ENCODE measurements at places on chromosomes 11 and 22. TPM values are rescaled to one million over a fixed set of nuclear protein-coding genes. Genes with fewer than 3 reads are reported as not detected.

- no peak for DNase-seq
These were observed at the start of gene VSTM5 for GRCh38 chr11:93850594-93851018. Gene VSTM5, minus strand, starts transcription at chr11:93850618. Its CDS starts 116 bp downstream, at chr11:93850502.

DNA sequence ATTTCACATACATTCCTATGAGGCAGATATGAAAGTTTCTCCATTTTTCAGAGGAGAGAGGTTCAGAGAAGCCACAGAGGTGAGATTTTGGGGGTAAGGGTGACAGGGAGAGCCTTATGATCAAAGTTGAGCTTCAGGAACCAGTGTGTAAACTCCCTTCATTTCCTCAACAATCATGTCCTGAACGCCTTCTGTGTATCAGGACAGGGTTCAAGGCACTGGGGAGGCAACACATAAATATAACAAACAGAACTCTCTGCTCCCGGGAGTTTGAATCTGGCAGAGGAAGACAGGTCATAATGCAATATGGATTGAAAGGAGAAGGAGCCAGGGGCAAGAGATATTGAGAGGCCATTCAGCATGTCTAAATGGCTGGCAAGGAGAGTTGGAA, 28.0 kb downstream of the AMOTL1 start:
- DNase-seq = no peak

The DDI1 gene
- not detected for total RNA-seq

- no peak for DNase-seq
These were observed 66.7 kb upstream of the CAPRIN1 start for GRCh38 chr11:33984682-33985389.

GRCh38 chr11:30914143-30914762, 328.1 kb upstream of the MPPED2 start:
- DNase-seq = peak; percentile 56

The PANX3 gene
- not detected for total RNA-seq

DNA sequence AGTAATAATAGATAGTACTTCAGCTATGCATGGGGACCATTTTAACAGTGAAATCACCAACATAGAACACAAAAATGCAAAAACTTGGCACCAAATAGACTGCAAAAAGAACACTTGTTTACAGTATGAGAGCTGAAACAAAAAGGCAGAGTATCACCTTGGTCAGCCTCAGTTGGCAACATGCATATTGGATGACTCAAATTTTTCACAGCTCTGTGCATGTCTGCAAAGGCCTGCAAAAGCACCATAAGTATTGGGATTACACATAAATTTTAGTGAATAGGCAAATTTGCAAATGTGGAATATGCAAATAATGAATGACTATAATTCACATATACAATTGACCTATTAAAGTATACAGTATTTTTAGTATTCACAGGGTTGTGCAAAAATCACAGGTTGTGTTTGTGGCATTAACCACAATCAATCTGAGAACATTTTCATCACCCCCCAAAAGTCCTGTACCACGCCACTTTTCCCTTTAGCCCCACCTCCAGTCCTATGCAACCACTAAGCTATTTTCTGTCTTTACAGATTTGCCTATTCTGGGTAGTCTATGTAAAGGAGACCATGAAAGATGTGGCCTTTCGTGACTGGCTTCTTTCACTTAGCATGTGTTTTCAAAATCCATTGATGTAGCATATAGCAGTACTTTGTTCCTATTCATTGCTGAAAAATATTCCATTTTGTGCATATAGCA, 47.2 kb downstream of the CCDC15 start:
- no peak for DNase-seq

GRCh38 chr11:47409440-47410369, 1.3 kb downstream of the SLC39A13 start:
- no peak for DNase-seq

The SEZ6L gene
- 0.15 TPM for total RNA-seq

All from breast epithelium (tissue), 4 donors.